ENCODE measurements at places on chromosomes 2 and 18.
A peak's percentile ranks its signal among the peaks of the same experiment; 100 is the strongest.

DNA sequence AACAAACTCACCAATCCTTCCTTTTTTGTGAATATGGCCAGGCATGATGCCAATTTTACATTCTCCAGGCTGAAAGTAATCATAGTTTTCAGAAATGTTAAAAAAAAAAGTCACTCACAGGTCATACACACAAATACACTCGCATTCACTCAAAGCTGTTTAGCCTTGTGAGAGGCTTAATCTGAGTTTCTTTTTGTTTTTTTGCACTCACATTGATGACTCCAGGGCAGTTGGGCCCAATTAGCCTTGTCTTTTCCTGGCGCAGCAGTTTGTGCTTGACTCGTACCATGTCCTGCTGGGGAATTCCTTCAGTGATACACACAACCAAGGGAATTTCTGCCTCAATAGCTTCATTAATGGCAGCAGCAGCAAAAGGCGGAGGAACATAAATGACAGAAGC, 18.0 kb downstream of the SUCLG1 start:
- peak; percentile 66 for DNase-seq

DNA sequence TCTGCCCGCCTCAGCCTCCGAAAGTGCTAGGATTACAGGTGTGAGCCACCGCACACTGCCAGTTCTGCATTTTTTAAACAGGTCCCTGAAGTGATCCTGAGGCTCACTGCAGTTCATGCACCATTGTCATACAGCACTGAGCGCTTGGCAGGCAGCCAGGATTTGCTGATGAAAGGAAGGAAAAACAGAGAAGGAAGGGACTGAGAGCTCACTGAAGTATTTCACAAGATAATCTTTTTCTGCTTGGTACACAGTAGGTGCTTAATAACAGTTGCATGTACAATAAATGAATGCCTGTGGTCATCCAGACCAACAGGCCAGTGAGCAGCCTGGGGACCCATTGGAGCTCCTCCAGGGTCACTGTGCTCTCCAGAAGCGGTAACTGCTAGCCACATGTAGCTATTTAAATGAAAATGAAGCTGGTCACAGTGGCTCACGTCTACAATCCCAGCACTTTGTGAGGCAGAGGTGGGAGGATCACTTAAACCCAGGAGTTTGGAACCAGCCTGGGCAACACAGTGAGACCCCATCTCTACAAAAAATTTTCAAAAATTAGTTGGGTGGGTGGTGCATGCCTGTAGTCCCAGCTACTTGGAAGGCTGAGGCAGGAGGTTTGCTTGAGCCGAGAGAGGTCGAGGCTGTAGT, 33.1 kb upstream of the SMAD7 start:
- DNase-seq, result no peak

- no peak for DNase-seq
These were observed 16.2 kb downstream of the EPB41L3 start for GRCh38 chr18:5527603-5528002.

DNA sequence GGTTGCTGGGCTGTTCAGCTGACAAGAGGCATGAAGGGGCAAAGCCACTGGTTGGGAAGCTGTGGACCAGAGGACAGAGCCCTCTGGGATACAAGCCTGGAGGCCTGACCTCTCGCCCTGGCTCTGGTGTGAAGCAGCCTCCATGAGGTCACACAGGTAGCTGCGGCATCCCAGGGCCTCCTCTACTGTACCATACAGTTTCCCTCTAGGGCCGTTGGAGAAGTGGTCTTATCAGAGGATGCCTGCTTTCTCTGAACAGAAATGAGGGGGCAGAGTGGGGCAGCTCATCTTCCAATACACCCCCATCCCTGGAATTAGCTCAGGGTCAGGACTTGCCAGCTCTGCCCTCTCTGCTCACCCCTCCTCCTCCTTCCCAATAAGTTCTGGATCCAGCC, 135.1 kb upstream of the SMAD2 start:
- DNase-seq, result no peak

DNA sequence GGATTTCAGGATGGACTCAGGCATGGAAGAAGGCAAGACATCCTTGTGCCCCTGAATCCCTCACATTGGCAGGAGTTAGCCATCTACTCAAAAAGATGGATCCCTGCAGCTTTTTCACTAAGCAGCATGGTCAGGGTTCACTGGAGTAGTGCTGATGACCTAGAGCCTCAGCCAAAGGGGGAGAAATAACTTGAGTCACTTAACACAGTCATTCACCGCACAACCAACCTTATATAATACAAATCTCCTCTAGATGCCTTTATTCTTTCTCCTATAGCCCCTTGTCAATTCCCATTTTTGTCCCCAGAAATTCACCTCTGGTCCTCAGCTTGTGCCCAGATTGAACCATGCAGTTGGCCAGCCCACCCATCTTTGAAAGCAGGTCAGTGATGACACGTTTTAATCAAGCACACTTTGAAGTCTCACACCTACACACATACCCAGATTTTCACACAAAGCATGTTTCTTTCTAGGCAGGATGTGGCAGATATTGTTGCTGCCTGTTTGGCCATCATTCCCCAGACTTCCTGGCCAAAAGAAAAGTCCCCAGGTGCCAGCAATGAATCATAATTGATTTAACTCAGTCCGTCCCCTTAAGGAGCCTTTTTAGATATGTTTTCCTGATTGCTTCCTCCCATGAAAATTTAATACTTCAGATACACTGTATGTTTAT, 84.2 kb downstream of the LBH start:
- no peak for DNase-seq

- no peak for DNase-seq
These were observed 14.9 kb downstream of the IL1B start for GRCh38 chr2:112821682-112822081.

DNA sequence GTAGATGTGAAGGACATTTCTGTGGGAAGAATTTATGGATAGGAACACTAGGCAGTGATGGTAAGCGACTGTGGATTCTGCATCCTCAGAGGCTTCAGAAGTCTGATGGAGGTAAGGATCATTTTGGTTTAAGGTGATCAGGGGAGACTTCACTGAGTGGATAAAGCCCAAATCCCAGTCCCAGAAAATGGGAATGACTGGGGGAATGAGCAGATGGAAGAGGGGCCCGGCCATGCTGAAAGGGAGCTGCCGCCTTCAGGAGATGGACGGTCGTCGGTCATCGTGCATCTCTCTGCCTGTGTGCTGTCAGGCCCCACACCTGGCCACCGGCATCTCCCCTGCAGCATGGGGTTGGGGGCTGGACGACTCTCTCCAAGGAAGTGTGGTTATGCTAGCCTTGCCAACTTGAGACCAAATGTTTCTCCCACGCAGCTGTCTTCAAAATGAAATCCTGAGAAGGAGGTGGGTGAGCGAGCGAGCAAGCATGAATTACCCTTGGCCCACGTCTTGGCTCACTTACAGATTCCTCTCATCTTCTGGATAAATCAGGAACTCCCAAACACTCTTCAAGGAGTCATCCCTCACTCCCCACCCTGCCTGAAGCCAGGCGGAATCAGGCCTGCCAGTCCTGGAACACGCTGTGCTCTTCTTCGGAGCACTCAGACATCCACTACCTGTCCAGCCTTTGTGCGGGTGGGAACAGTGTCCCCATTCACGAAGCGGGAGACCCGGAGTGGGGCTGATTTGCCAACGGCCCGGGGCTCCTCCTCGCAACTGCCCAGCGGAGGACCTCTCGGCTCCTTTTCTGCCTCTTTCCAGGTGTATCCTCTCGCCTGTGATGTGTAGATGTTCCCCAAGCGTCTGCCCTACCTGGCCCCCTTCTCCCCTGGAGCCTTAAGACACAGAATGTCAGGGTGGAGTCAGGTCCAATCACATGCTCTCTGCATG, 85.6 kb downstream of the PRKCE start:
- no peak for DNase-seq

- no peak for DNase-seq
These were observed 35.9 kb upstream of the POMC start for GRCh38 chr2:25204190-25204838.

GRCh38 chr2:231250146-231250545, 51.7 kb downstream of the ARMC9 start:
- DNase-seq, result no peak

DNA sequence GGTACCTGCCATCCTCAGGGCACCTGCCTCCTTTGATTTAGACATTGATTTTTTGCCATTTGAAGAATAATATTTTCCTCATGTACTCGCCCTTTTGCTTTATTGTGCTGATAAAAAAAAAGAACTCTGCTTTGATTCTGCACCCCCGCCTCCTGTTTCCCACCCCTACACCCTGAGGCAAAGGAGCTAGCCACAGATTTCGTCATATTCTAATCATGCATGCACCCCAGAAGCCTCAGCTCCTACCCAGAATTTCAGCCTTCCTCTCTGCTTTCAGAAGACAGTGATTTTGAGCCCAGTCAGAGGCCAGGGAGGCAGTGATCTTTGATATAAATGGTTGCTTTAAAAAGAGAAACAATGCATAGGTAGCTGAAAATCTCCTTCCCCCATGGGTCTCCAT, 329.0 kb downstream of the PTPRM start:
- DNase-seq, result no peak

DNA sequence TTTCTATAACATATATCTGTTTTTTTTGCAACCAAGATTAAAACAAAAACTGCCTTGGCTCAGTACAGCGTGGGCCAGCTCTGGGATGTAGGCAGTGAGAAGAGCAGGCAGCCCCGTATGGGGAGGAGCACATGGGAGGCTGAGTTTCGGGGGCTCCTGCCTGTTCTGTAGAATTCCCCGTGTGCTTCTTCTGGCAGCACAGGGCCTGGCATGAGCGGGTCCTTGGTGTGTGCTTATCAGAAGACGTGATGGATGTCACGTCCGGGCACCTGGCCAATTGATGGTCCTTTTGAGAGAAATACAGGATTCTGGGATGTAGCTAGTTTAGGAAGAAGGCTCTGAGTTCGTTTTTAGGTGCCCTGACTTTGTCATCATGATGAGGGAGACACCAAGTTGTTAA, 16.2 kb downstream of the IMPA2 start:
- DNase-seq, result no peak

DNA sequence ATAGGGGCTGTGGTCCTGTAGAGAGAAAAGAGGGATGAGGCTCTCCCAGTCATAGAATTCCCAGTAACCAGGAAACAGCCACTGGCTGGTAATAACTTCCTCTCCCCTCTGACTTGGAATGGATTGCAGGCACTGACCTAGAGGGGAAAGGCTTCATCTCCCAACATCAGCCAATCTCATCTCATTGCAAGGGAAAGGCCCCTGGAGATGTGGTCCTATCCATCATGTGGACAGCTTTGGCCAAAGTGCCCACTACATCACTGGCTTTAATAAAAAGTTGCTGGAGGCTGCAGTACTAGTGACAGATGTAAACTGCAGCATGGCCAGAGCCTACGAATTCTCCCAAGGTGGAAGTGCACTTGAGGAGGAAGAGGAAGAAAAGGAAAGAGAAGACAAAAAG, 820.5 kb upstream of the CELF4 start:
- DNase-seq, result no peak

- DNase-seq, result no peak
These were observed 4.6 kb upstream of the DLX1 start for GRCh38 chr2:172080641-172081220.

- no peak for DNase-seq
These were observed 15.5 kb downstream of the PNO1 start for GRCh38 chr2:68172990-68173700.

- DNase-seq, result no peak
These were observed 55.4 kb upstream of the NCOA1 start for GRCh38 chr2:24435391-24436316.

DNA sequence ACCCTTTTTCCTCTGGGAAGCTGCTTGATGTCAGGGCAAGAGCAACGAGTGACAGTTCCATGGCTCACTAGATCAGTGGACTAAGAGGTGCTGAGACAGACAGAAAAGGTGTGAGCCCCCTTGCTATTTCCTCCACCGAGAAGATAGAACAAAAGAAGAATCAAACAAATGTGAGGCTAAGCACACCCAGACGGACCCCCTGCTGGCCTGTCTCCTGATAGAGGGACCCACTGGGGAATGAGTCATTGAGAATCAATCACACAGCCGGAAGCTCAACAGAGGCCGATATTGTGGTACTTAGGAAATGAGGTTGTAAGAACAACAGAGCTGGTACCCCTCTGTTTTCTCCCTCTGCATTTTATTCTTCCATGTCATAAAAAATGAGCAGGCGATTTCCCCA, 89.8 kb upstream of the TEX51 start:
- no peak for DNase-seq

DNA sequence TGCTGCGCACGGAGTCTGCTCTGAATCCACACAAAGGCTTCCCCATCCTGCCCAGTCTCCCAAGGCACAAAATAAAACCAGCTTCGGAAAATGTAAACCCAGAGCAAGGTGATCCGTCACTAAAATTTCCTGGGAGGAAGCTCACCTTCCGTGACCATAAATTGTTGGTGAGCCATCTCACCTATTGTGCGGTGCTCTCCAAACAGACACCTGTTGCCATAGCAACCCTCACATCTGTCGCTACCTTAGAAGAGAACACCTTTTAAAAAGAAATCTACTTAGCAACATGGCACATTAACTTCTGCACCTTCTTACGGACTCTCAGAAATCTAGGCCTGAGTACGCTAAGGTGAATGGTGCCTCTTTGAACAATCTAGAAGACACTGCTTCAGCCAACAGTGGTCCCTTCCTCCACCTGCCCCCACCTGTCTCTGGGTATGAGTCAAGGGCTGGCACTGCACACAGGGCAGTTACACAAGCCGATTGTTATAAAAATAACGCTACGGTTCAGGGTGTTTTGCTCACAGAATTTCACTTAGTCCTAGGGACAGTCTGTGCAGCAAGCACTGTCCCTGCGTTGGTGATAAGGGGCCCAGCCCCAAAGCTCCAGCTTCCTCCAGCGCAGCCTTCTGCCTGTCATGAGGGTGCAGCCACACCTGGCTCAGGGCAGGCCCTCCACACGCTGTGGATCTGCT, 114.9 kb upstream of the ID2 start:
- DNase-seq, result no peak

DNA sequence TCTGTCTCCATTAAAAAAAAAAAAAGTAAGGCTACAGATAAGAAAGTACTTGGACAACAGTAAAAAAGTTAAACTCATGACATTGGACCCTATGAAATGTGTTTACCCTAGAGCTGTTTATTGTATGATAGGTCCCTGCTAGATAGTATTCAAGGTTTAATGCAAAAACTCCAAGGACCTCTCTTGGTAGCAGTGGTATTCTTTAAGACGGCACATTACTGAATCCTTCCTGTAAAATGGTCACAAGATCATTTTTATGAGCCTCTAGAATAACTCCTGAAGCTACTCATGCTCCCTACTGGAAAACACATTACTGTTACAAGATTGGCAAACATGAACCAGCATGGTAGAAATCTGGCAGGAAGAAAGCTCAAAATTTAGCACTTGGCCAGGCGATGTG, 38.8 kb downstream of the GALM start:
- DNase-seq, result no peak

DNA sequence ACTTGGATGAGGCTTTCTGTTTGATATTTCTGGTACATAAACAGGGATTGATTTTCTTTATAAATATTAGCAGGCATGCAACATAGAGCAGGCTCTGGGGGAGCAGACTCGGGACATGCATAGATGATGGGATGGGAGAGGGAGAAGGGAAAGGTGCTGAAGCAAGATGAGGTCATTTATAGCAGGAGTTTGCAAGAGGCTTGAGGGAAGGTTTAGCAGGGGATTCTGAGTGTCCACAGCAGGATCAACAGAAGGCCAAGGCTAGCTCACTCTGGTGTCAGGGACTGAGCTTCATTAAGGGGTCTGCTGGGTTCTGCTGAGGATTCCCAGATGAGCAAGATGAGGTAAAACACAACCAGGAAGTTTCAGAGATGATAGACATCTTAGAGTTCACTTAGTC, 309.1 kb upstream of the CELF4 start:
- DNase-seq, result no peak

GRCh38 chr2:122340246-122340645, 584.8 kb downstream of the TSN start:
- DNase-seq, result no peak

- DNase-seq, result no peak
These were observed 22.0 kb upstream of the UPP2 start for GRCh38 chr2:158079672-158080071.

GRCh38 chr2:129606496-129607270, 372.8 kb upstream of the RAB6C start:
- DNase-seq, result no peak

Measured in neuronal stem cell (in vitro differentiated cells).